Mucosa of descending colon (tissue), 3 donors: ENCODE measurements at places on chromosomes 2 and 18. TPM values are rescaled to one million over a fixed set of nuclear protein-coding genes. Genes with fewer than 3 reads are reported as not detected.
A peak's percentile ranks its signal among the peaks of the same experiment; 100 is the strongest.

- no peak for DNase-seq
Measured at GRCh38 chr18:3147935-3148554, 71.7 kb downstream of the MYOM1 start.

The GRP gene
- total RNA-seq: not detected

DNA sequence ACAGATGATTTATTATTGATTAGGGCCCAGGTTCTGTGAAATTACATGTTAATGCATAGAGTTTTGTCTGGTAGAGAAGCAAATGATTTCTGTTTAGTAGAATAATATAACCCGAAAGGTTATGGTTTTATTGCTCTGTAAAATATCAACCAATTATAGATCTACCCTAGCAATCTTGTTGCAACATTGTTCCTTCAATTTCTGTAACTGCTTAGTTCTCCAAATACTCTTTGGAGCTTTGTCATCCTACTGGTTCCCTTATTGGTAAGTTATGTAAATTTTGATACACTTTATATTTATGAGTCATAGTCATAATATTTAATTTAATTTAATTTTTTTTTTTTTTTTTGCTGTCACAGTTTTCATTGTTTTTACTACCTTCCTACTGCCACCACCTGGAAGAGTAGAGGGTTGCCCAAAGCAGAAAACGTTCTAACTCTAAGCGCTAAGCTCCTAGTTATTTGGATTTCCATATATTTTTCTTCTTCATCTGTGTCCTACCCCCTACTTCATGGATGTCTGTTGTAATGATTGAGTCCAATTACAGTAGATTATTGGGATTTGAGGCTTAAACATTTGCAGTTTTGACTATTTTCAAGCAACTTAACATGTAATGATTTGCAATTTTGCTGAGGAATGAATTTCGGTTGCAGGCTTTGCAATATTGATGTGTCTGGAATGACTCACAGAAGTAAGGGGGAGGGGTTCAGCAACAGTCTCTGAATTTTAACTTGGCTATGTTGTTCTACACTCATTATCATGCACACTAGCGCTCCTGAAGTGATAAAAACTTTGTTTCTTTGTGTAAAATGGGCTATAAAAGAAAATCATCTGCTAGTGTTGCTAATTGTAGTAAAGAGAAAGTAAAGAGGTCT, 51.1 kb downstream of the NABP1 start:
- DNase-seq: no peak

The SP9 gene
- not detected for total RNA-seq

The DLGAP1 gene
- total RNA-seq: 0.46 TPM

The GAL3ST2 gene
- 15.1 TPM for total RNA-seq

GRCh38 chr2:190717306-190717705, 68.4 kb downstream of the NAB1 start:
- DNase-seq: no peak

The SERPINB7 gene
- not detected for total RNA-seq

The ZNF142 gene
- total RNA-seq: 25.0 TPM

DNA sequence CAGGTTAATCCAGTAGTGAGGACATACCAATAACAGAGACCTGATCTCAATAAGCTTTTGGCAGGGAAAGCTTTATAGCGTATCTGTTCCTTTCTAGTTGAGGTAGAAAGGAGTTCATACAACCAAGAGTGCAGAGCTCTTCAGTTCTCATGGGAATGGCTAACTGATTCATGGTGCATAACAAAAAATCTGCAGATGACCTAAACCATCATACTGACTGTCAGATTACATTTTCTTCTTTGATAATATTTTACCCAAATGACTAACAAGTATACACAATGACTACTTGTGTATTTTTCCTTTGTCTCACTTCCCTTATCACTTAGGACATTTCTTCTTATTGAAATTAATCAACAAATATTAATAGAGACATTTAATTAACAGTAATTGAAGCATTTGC, 140.0 kb upstream of the SERTAD2 start:
- DNase-seq: no peak

- no peak for DNase-seq
Measured at GRCh38 chr2:235365743-235366142, 128.1 kb upstream of the AGAP1 start.

- no peak for DNase-seq
Measured at GRCh38 chr2:217988840-217989204, 14.0 kb downstream of the TNS1 start.

GRCh38 chr18:76588601-76589226, 93.7 kb upstream of the ZNF516 start:
- DNase-seq: no peak

The UGT1A10 gene
- total RNA-seq: 42.0 TPM

- DNase-seq: no peak
Measured at GRCh38 chr2:122179492-122180165, 424.2 kb downstream of the TSN start.

DNA sequence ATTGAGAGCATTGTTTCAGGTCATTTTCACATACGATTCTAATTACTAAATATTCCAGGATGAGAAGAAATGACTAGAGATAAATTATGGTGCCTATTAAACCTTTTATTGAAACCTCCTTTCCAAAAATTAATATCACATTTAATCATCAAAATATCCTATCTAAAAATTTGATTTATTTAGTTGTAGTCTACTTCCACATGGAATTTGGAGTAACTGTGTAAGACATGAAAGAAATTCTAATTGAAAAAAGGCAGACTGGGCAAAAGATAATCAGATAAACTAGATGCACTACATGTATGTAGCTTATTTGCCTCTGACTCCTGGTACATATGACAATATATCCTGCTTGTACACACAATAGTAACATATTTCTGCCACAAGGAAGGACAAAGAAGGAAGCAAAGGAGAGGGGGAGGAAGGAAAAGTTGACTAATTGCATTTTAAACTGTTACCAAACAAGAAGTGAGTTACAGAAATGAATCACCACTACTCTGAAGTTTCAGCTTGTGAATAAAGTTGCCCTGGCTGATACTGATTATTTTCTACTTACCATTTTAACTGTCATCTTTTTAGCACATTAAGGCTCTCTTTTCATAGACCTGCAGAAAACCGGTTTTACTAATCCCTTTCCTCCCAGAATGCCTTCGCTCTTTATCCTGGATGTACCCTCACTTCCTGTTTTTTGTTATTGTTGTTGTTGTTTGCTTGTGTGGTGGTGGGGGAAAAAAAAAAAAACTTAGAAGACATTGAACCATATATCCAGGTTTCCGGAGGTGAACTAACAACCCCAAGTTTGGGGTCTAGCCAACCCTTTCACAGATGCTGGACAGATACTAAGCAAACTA, 28.4 kb downstream of the NRXN1 start:
- no peak for DNase-seq

The CSRNP3 gene
- 4.6 TPM for total RNA-seq

GRCh38 chr2:168929031-168929430, 27.9 kb downstream of the G6PC2 start:
- no peak for DNase-seq

- DNase-seq: no peak
Measured at GRCh38 chr2:27723372-27724144, 48.0 kb upstream of the MRPL33 start.

DNA sequence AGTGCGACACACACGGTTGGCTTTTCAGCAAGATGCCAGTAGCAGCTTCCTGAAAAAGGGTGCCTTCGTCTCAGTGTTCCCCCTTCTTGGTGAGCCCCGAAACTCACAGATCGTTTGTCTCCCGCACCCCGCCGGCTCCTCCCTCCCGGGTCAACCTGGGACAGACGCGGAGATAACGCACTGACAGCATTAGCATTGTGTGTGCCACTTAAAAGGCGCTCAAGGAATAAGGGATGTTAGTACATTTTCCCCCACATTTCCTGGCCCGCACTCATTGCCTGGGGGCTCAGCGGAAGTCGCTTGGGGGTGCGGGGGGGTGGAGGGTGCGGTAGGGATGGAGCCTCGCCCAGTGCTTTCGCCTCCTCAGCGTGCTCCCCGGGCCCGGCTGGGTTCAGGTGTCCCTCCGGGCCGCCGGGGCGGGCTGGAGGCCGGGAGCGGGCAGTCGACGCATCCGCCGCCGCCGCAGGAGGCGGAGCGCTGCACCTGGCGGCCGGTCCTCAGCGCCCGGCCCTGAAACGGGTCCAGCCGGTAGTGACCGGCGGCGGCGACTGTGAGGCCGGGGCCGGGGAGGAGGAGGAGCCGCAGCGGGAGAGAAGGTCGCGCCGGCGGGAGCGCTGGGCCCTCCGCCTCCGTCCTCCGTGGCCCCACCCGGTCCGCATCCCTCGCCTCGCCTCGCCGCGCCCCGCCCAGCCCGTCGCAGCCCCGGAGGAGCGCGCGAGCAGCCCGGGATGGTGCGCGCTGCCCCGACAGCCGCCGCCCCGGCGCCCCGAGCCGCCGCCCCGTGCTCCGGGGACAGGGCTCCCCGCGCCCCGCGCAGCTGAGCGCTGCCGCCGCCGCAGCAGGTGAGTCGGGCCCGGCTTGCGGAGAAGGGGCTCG, at the start of gene MFSD6:
Gene MFSD6 (plus strand): TSS at position 694 of the 876 bp plus-strand sequence. CDS start 27,675 bp downstream, outside the sequence.
- DNase-seq: peak; percentile 88

The FAM210A gene
- total RNA-seq: 14.4 TPM

The PUM2 gene
- total RNA-seq: 115 TPM

- no peak for DNase-seq
Measured at GRCh38 chr18:59423259-59423658, 64.2 kb upstream of the LMAN1 start.

DNA sequence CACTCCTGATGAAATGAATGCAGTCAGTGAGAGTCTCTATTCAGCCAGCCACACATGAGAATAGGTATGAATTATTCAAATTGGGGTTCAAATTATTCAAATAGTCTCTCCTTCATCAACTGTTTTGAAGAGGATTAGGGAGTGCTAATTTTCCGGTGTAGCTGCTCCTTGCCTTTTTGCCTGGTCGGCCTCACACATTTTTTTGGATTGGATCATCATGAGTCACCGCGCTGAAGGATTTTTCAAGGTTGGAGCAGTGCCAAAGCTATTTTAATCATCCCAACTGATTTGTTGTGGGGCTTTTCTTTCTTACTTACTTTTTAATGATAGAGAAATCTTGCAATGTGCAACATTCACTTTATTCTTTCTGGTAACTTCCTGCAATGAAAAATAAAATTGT, 2.4 kb upstream of the DTNA start:
- no peak for DNase-seq

GRCh38 chr2:112343827-112344585, 68.6 kb downstream of the ZC3H6 start:
- no peak for DNase-seq

GRCh38 chr18:8536922-8537321, 72.3 kb upstream of the RAB12 start:
- no peak for DNase-seq

The CTLA4 gene
- total RNA-seq: 0.51 TPM

GRCh38 chr2:75290600-75291150, 91.4 kb upstream of the TACR1 start:
- DNase-seq: no peak

DNA sequence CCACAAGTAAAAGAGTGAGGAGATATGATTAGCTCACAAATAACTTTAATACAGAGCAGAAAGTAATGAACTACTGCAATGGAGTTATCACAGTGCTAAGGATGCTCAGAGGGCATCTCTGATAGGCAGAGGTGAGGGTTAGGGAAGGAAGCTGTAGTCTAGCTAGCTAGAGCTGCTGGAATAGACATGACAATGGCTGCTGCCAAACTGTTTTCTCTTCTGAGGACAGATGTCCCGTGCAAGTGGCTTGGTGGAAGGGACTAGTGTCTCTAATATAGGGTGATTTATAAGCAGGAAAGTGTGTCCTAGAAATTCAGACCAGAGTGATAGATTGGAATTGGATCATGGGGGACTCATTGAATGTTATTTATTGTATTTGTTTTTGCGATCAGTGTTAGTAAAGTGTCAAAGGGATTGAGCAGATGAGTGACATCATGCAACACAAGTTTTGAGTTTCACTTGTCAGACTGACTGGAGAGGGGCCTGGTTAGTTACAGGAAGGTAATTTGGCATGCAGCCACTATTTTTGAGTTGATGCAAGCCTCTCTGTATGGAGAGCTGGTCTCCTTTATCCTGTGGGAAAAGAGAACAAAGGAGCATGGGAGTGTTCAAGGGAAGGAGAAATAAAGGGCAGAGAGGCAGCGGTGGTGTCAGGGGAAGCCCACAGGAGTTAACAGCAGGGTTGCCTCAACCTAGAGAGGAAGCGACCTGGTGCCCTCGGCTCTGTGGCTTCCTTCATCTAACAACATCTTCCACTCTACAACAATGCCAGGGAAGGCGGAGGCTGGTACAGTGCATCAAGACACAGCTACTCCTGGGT, 1.9 kb downstream of the CTLA4 start:
- DNase-seq: no peak

The SULT1C4 gene
- total RNA-seq: 0.43 TPM

The ERLEC1 gene
- total RNA-seq: 34.5 TPM

- no peak for DNase-seq
Measured at GRCh38 chr18:63440219-63440618, 17.9 kb upstream of the VPS4B start.

The TEX51 gene
- total RNA-seq: not detected

GRCh38 chr2:31131871-31132270, 6.4 kb downstream of the GALNT14 start:
- no peak for DNase-seq

DNA sequence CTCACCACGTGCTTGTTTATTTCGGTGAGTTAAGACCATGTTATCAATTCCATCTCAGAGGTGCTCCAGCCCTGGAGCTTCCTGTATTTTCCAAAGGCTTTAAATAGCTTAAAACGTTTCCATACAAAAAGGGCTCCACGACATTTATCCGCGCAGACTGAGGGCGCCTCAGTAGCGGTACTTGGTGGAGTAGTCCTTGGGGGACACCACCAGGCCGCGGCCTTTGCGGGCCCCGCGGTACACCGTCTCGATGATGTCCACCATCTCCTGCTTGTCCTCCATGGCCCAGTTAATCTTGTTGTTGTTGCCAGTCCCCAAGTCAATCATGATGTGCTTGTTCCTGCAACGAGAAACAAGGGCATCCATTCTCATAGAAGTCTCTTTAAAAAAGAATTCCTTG, 9.1 kb downstream of the HSBP1L1 start:
- DNase-seq: no peak

- DNase-seq: peak; percentile 77
Measured at GRCh38 chr2:189142893-189143759, 36.4 kb downstream of the COL5A2 start.

DNA sequence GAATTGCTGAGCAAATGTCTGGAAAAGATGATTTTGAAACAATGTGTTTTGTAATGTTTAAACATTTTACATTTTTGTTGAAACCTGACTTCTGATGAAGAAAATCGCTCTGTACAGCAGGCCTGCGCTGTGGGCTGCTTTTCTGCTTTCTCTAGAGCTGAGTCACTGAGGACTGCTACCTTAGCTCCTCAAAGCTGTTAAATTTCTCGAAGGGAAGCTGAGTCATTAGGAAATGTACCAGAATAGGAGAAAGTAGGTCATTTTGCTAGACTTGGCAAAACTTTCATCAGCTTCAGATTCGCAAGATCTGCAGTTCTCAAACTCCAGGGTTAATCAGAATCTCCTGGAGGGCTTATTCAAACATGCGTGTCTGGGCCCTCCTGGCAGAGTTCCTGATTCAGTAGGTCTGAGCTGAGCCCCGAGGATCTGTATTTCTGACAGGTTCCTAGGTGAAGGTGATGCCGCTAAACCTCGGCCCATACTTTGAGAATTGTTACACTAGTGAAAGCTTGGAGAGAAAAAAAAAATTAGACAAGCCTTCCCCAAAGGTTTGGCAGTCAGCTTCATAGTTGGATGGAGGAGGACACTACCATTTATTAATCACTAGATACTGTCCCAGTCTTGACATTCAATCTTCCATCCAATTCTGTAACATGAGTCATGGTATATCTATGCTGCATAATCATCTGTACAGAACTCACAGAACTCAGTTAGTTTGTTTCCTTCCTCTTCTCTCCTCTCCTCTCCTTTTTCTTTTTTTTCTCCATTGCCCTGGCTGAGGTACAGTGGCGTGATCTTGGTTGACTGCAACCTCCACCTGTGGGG, 297.6 kb downstream of the PARD3B start:
- no peak for DNase-seq

- DNase-seq: no peak
Measured at GRCh38 chr2:58971511-58972360, 730.6 kb upstream of the FANCL start.
